ENCODE measurements at places on chromosomes 5 and 9.

DNA sequence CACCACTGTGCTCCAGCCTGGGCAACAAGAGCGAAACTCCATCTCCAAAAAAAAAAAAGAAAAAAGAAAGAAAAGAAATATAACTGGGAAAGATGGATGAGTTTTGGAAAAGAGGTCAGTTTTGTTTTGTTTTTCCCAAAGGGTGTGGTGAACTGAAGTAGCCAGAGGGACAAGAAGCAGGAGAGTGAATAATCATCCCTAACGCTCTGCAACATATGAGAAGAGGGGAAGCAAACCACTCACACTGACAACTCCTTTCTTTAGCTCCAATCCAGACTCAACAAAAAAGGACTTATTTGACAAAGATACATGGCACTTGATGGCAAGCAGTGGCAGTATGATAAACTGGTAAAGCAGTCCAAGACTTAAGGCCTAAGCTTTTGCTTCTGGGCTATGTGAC lies 176.1 kb upstream of the HMHB1 start:
- no peak for DNase-seq

GRCh38 chr9:588981-589380 lies 252.5 kb upstream of the DMRT1 start:
- no peak for DNase-seq

- no peak for DNase-seq
These were observed 37.4 kb downstream of the PIK3R1 start for GRCh38 chr5:68252673-68253623.

DNA sequence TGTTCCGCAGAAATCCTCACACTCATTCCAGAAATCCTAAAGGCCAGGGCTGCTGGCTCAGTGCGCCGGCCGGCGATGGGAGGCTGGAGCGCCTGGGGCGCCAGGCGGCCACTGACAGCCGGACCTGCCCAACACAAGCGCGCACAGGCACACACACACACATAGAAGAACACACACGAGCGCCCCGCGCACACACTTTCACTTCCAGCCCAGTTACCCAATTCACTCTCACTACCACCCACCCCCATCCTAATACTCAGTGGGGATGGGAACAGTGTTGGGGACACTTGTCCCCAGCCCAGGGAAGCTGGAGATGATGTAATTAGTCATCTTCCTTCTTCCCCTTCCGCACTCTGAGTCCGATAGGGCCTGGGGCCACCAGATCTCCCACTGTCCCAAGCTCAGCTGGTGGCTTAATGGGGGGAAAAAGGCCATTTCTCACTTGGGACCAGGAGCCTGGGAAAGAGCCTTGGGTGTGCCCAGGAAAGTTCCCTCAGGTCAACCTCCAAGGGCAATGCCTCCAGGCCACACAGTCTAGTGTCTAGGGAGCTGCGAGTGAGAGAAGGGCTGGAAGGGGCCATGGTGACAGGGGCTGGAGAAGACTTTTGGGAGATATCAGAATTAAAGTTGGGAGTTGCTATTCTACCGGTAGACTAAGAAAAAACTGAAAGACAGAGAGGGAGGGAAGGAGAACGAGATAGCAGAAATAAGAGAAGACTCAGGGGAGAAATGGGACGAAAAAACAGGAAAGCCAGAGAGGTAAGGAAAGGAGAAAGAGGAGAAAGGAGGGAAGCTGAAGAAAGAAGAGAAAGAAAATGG lies 1.7 kb downstream of the EBF1 start:
- DNase-seq, result no peak

DNA sequence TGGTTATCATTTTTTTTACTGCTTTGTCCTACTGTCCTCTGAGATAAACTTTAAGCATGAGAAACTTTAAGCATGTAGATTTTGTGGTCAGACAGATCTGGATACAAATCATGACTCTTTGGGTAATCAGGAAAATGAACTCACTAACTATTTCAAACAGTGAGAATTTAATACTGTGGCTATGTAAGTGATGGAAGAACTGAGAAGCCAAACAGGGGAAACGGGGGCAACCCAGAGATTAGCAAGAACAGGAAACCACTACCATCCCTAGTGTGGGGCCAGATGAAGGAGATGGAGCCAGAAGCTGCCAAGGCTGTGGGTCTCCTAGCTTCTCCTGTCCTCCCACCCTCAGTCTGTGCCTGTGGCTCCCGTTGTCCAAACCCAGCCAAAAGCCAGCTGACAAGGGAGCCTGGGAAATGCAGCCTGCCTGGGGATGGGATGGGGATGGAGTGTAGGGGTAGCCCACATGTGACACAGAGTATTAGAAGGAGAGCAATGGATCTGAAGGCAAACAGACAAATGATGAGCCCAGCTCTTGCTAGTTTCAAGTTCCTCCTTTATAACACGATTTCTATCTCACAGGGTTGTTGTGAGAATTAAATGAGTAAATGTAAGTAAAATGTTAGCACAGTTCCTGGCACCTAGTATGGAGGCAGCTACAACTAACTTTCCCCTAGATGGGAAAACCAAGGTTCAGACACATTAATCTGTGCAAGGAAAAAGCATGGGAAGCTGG lies 27.7 kb upstream of the CDC23 start:
- no peak for DNase-seq

DNA sequence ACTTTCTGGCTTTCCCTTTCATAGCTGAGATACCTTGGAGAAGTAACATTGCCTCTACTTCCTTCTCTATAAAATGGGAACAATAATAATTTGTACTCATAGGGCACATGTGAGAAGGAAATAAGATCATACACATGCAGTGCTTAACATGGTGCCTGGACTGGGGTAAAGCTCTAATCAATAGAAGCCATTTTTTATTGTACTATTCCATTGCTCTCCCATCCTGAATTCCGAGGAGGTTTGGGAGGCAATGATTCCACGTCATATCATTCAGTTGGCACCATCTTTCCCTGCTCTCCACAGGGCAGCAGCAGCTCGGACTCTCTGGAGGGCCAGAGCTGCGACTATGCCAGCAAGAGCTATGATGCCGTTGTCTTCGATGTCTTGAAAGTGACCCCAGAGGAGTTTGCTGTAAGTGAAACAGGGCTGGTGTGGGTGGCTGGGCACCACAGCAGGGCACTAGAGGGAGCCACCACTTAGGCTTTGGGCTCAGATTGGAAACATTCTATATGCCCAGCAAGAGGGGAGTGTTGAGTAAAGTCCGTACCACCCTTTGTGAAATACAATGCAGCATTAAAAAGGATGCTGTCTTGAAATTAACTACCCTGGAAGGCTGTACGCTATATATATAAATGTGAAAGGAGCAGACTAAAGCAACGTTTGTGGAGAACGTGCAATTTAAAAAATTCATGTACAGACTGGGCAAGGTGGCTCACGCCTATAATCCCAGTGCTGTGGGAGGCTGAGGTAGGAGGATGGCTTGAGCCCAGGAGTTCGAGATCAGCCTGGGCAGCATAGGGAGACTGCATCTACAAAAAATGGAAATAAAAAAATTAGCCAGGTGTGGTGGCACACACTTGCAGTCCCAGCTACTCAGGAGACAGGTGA lies 51.2 kb downstream of the RALGPS1 start:
- no peak for DNase-seq

Data from HS-5 (cell line).